ENCODE measurements at places on chromosomes 6 and 20.
A peak's percentile ranks its signal among the peaks of the same experiment; 100 is the strongest.

- no peak for DNase-seq
Measured at GRCh38 chr20:40807821-40808170, 118.8 kb upstream of the MAFB start.

DNA sequence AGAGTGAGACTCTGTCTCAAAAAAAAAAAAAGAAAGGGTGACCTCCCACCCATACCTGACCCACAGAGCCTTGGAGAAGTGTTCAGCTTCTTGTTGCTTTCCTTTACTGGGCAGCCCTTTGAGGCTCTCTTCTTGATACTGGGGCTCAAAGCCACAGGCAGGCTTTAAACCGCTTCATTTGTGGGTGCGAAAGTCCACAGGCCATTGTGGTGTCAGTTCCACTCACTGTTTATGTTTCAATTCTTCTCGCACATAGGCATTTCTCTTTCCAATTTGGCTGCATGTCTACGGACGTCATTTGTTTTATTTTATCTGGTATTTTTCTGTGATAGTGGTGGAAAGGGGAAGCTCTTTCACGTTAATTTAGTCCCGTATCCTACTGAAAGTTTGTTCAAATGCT is 34.6 kb downstream of the PPARD start:
- no peak for DNase-seq

DNA sequence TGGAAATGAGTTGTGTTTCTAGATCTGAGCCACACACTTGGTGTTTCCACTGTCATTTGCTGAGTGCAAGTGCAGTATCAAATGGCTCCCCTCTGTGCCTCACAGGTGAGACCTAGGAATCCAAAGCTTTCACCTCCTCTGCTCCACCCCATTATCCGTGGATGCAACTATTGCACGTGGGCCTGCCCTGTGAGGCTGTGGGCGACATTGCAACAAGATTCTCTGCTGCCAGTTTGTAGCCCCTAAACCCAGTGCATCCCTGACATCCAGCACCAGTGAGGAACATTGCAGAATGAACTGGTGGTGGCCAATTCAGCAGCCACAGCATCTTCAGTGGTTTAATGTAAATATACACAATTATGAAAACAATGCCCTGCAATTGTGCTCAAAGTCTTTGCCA is 115.0 kb upstream of the FOXA2 start:
- DNase-seq = no peak

DNA sequence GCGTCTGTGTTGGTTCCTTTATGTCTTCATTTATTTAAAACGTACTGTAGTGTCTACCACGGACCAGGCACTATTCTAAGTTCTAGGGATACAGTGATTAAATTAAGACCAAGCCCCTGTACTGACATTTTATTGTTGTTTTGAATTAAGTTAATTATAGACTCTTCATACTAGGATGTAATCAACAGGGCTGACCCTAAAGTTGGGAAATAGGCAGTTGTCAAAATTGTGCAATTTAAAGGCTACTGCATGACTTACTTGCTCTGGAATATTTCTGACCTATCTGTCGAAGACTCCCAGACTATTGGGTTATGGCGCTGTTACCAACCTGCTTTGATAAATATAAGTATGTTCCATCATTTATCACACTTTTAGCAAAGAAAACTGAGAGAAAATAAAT is 6.7 kb downstream of the MYO6 start:
- DNase-seq = no peak

DNA sequence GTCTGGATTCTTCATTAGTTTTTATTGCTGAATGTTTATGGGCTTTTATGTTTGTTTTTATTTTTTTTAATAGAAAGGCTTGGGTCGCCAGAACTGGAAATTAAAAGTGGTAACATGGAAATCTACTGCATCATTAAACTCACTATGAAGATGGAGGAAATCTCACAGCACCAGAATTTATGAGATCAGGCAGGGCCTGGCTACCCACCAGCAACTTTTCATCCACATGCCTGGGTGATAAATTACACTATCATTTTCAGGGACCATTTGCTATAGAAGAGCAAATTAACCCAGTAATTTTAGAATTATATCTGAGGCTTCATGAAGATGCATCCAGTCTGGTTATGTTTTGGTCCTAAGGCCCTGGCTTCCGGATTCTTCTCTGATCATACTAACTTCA is 57.8 kb upstream of the PLCB4 start:
- no peak for DNase-seq

- peak; percentile 41 for DNase-seq
Measured at GRCh38 chr20:63969838-63970713, at the start of gene ZNF512B. TSS of gene ZNF512B (minus strand) at chr20:63969930. CDS start at chr20:63967950, 1,980 bp downstream.

GRCh38 chr6:17483391-17484016 is 90.1 kb downstream of the CAP2 start:
- DNase-seq = no peak

DNA sequence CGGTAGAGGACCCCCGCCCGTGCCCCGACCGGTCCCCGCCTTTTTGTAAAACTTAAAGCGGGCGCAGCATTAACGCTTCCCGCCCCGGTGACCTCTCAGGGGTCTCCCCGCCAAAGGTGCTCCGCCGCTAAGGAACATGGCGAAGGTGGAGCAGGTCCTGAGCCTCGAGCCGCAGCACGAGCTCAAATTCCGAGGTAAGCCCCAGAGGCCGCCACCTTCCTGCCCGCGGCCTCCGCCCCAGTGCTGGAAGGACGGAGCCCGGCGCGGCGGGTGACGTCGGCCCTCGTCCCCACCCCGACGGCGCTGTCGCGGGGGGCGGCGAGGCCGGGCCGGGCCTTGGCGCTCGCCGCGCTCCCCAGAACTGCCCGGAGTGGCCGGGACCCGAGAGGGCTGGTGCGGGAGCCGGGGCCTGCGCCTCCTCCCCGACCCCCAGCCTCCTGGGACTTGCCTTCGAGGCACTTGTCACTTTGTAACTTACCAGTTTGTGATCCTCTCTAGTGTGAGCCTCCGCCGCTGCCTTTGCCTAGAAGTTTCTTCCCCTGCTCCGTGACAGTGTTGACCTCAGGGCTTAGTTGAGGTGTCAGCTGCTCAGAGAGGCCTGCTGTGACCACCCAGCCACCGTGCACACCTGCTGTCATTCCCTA is 417 bp downstream of the VAPB start:
- DNase-seq = peak; percentile 19

DNA sequence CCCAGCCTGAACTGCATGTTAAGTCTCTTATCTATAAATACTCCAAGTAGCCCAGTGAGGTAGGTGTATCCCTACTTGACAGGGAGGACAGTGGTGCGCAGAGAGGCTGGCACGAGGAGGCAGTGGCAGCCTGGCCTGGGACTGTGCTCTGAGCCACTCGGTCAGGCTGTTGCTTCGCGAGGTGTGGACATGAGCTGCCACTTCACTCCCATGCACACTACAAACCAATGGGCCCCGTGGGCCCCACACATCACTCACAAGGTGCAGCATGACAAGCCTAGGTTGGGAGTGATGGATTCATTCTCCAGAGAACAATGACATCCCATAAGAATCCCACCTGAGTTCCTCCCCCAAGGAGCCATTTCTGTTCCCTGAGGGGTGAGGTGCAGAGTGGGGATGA is 54.9 kb downstream of the TMEM242 start:
- no peak for DNase-seq

DNA sequence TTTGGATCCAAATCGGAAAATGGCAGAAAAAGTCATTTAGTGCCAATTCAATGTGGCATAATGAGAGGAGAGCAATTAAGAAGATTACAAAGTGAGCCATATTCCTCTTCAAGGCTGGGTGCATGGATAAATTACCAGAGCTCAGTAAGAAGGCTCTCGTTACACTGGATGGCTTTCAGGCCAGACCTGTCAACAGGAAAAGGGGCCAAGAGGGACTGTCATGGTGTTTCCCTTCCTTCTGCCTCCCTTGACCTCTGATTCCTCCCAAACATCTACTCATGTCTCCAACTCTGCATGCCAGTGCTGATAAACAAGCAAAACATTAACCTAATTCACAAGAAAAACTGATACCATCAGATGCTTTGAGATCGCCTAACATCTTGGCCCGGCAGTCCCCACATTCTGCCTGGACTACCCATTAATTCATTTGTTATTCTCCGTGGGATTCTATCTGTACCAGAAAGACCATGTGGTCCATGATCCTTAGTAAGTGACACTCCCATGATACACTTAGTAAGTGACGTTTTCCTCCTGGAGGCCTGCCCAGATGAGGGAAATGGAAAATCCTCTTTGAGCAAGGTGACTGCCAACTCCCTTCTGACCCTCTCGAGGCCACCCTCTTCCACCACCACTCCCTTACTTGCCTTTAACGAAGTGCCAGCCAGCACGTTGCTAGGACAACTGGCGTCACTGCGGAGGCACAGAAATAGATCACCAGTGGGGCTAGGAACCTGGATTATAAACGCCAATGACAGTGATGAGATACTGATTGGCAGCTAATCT is 239.2 kb downstream of the GMPR start:
- DNase-seq = no peak

- no peak for DNase-seq
Measured at GRCh38 chr6:125259354-125259736, 42.4 kb downstream of the HDDC2 start.

DNA sequence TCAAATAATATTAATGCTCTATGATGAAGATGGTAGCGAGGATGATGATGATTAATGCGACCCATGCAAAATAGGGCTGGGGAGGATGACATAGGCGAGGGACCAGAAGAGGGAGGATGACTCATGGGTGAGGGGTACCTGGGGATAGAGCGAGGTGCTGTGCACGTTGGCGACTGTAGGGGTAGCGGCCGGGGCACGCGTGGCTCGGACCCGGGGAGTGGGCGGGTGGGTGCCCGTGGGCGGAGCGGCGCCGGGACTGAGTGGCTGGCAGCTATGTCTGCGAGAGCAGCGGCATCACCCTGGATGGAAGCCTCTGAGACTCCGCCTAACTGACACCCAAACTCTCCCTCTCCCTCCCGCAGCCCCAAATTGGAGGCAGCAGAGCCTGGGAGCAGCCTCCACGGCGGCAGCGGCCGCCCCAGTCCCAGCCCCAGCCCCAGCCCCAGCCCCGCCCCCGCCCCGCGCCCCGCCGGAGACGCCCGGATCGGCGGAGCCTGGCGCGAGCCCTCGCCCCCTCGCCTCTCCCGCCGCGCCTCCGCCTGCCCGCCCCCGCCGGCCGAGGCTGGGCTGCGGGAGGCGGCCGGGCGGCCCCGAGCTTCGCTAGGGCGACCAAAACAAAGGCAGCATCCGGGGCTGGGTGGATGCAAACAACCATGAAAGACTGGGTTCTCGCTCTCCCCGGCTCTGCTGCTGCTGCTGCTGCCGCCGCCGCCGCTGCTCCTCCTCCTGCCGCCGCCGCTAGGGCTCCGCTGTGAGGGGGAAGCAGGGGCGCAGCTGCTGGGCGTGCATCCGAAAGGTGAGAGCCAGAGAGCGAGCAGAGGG is at the start of gene RIMS1:
TSS of gene RIMS1 (plus strand) at position 367 of the 822 bp plus-strand sequence. CDS start 474 bp downstream, outside the sequence.
- DNase-seq = no peak

- no peak for DNase-seq
Measured at GRCh38 chr6:30781743-30782424, 37.5 kb upstream of the IER3 start.

GRCh38 chr6:42295181-42295580 is 77.5 kb upstream of the MRPS10 start:
- DNase-seq = no peak

DNA sequence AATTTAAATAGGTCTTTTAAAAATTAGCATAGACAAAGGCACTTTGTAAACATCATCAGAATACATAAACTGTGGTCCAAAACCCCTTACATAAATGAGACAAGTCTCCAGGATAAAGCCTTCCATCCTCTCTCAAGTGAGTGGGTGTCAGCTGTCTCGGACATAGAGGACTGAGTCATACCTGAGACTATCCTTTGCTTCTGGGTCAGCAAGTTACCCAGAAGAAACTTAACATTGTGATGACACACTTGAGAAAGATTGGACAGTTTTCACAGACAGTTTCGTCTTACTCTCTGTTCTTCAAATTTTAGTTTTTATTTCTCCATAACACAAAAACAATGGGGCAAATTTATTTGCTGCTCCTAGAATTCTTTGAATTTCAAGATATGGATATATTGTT is 838.0 kb downstream of the DHX35 start:
- DNase-seq = no peak

DNA sequence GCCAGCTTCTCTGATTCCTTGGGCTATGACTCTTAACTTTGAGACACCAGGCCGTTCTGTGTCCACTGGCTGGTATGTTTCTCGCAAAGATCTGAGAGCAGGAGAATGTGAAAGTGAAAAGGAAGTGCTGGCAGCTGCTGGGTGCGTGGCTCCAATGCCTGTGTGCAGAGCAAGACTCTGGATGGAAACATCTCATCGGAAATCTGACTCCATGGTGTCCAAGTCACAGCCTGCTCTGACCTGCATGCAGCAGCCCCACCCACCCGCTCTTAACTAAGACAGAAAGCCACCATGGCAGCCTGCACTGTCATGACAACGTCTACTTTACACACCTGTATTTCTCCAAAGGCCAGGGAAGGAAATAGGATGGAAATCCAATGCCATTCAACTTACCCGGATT is 66.3 kb upstream of the MPC1 start:
- DNase-seq = no peak

DNA sequence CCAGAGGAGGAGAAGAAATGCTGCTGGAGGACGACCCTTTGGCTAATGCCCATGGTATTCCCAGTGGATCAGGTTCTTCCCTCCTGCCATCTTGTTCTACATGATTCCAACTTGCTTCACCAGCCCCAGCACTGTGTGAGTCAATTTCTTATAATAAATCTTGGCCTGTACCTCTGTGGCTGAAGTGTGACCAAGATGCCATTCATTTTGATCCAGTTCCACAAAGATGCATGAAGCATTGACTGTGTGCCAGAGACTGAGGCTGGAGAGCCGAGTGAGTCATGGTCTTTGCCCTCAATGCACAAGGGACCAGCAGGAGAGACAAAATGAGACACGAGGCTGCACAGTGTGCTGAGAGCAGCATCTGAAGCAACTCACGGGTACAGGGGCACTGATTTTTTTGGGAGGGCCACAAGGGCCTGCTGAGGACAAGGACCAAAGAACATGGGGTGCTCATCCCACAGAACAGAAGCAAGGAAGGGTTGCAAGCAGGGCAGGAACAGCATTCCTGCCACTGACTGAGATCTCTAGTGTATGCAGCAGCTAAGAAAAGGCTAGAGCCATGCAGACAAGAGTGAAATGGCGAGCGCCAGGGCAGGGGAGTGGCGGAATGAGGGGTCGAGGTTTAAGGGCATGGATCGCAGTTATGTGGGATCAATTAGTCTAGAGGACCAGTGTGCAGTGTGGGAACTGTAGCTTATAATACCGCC is 207.0 kb downstream of the THBS2 start:
- no peak for DNase-seq
